Testis (tissue), 5 donors: ENCODE measurements at places on chromosomes 11 and 22. TPM values are rescaled to one million over a fixed set of nuclear protein-coding genes. Genes with fewer than 3 reads are reported as not detected.

DNA sequence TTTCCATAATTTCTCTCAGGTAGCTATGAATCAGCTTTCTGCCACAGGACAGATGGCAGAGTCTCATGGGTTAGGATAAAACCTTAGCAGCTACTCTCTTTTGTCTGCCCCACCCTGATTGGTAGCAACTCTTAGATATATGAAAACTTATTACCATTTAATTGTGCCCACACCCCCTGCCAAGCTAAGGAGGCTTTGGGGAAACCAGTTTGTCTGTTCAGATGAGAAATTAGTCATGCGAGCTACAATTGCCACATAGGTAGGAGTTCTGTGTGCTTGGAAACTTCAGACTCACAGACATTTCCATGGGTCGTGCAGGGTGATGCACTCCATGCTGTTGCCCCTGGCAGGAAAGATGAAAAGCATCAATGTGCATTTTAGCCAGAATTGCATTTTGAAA, 39.9 kb downstream of the CD44 start:
- no peak for DNase-seq

DNA sequence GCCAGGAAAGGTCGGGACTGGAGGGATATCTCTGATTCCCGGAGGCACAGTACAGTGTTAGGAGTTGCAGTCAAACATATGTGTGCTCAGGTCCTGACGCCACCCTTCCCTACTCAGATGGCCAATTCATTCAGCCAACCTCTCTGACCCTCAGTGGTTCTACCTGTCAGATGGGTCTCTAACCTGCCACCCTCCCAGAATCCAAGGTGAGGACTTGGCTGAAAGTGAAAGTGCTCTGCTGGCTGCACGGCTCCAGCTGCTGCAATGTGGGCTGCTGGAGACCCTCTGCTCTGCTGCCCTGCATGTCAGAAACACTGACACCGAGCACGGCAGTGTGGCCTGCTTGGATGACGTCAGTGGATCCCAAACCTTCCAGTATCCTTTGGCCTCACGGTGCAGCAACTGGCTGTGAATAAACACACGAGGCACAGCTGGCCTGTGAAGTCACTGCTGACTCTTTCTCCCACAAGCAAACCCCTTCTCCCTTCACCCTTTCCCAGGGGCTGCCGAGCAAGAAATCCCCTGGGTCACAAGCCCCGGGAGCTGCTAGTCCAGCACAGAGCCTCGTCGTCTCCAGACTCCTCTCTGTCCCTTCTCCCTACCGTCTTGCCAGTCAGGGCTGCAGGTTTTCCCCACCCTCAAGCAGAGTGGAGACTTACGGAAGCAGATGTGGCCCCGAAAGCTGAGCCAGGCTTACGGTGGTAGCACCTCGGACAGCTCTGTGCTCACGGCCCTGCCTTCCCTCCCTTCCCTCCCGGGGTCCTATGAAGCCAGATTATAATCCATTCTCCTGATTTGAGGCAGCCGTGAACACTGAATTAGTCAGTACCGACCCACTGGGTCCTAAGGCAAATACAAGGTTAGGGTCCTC, 24.3 kb downstream of the KIAA0930 start:
- DNase-seq, result no peak

- DNase-seq, result peak; percentile 79
These were observed 952 bp upstream of the CATSPERZ start for GRCh38 chr11:64298966-64299846.

DNA sequence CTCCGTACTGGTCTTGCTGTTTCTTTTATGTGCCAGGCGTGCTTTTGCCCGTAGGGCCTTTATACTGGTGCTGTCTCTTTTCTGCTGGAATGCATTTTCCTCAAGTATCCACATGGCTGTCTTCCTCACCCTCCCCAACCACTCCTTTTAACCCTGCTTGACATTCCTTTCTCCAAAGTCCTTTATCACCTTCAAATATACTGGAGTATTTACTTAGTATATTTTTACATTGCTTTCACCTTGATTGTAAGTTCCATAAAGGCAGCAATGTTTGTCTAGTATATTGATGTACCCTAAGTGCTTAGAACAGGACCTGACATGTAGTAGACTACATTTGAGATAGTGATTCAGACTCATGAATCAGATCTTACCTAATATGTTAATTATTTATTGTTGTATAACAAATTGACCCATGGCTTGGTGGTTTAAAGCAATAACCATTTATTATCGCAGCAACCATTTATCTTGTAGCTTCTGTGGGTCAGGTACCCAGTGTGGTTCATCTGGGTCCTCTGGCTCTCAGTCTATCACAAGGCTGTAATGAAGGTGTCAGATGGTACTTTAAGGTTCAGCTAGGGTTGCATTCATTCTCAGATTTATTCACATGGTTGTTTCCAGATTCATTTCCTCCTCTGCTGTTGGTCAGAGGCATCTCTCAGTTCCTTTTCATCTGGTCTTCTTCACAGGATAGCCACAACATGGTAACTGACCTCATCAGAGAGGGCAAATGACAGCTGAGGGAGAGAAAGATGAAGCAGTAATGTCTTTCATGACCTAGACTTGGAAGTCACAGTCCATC, 34.2 kb downstream of the DDX10 start:
- DNase-seq, result no peak

- DNase-seq, result no peak
These were observed 59.0 kb downstream of the C22orf31 start for GRCh38 chr22:29002603-29003002.

DNA sequence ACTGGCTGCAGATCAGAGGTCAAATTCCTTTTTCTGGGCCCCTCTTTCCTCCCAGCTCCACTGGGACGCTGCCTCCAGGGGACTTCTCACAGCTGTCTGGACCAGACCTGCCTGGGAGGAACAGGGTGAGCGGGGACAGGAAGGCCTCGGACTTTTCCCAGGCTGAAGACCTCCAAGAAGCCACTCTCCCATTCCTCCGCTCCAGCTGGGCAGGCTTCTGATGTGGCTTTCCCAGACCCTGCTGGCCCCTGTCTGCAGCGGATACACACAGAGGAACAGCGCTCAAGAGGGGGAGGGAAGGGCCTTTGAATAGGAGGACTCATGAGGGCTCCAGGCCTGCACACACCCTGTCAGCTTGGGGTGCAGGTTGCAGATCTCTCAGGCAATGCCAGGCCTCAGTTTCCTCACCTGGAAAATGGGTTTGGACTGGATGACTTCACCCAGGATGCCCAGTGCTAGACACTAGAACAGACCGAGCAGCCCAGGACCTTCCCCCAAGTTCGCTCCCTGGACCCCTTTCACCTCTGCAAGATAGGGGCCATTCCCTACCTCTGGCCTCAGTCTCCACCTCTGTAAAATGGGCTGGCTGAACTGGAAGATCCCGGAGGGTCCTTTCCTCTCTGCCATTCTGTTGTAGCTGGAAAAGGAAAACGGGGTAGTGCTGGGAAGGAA, 36.6 kb downstream of the MB start:
- DNase-seq, result no peak

DNA sequence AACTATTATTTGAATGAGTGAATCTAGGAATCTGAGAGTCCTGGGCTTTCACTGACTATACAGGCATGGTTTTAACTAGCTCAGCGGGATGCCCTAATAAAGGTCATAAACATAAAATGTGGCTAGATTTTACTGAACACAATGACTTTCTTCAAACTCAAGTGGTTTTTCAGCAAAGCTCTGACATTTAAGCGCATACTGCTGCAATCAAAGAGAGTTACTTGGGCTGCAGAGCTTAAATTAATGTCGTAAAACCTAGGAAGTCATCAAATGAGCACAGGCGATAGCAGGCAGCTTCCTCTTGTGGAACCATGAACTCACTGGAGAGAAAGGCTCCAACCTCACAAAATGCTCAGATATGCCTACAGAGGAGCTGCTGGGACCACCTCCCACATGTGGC, 6.7 kb downstream of the CSNK2A3 start:
- DNase-seq, result no peak

- DNase-seq, result no peak
These were observed 6.7 kb downstream of the CASTOR1 start for GRCh38 chr22:30282616-30283046.

Gene FGF4
- 2.8 TPM for total RNA-seq

Gene GPHA2
- 9.4 TPM for total RNA-seq

Gene GSTT2B
- 0.87 TPM for total RNA-seq

Gene CCDC81
- total RNA-seq, result 3.8 TPM

Gene CRYBB3
- 0.63 TPM for total RNA-seq

Gene GTSE1
- 10.0 TPM for total RNA-seq
